Germinal center (tissue), 1 donor: ENCODE measurements at places on chromosomes 5 and 9.

DNA sequence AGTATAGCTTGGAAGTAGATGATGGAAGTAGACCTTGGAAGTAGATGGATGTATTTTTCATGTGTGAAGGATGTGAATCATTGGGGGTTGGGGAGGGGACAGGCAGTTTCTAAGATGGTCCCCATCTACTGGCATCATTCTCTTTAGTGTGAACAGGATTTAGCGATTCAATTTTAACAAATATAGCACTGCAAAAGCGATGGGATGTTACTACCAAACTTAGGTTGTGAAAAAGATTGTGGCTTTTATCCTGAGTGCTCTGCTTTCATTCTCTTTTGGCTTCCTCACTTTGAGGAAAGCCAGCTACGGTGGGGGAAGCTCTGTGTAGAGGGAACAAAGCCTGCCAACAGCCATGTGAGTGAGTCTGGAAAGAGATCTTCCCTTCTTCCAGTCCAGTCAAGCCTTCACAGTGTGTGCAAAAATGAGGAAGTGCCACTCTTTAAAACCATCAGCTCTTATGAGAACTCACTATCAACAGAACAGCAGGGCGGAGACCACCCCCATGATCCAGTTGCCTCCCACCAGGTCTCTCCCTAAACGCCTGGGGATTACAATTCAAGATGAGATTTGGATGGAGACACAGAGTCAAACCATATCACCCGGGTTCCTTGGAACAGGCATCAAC, 441.4 kb downstream of the SH3GL2 start:
- no peak for DNase-seq

GRCh38 chr5:1421521-1422341, 23.5 kb downstream of the SLC6A3 start:
- no peak for DNase-seq

DNA sequence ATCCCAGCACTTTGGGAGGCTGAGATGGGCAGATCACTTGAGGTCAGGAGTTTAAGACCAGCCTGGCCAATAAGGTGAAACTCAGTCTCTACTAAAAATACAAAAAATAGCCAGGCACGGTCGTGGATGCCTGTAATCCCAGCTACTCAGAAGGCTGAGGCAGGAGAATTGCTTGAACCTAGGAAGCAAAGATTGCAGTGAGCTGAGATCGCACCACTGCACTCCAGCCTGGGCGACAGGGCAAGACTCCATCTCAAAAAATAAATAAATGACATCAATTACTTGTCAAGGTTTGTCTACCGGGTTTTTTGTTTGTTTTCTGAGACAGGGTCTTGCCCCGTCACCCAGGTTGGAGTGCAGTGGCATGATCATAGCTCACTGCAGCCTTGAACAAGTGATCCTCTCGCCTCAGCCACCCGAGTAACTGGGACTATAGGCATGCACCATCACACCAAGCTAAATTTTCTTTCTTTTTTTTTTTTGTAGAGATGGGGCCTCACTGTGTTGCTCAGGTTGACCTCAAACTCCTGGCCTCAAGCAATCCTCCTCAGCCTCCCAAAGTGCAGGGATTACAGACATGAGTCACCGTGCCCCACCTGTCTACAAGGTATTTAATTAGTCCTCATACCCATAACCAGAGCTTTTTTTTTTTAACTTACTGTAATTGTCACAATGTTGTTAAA, 64.9 kb downstream of the SUSD1 start:
- no peak for DNase-seq

- DNase-seq = no peak
Observed at GRCh38 chr9:36258996-36259533, 817 bp upstream of the GNE start.

DNA sequence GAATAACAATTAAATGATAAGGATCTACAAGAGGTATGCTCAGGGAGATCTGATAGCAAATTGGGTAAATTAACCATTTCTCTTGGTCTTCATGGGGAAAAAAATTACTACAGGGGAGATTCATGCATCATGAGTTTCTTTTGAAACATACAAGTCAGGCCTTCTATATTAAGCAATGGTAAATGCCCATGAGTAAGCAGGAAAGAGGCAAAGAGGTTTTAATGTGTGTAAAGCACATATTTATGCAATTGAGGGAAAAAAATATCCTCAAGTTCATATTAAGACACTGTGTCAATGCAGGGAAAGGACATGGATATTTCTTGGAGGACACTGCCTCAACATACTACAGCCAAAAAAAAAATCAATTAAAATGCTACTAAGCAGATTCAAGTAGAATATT, 73.4 kb upstream of the NR4A3 start:
- DNase-seq = no peak

GRCh38 chr5:15897656-15898055, 281.9 kb downstream of the MARCHF11 start:
- DNase-seq = no peak

DNA sequence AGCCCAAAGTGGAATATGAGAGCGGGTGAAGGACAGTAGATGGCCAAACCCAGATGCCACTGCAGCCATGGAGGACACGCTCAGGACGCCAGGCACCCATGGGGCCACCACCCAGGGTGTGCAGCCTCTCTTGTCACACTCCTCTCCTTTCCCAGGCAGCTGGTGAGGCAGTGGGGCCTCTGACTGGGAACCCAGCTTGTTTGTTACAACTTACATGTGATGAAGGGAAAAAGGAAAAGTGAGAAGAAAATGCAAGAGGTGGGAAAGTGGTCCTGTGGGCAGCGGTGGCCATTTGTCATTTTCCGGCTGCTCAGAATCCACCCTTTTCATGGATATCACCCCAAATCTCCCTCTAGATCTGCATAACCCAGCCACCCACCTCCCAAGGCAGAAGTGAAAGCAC, 62.7 kb upstream of the UNC5A start:
- DNase-seq = no peak

DNA sequence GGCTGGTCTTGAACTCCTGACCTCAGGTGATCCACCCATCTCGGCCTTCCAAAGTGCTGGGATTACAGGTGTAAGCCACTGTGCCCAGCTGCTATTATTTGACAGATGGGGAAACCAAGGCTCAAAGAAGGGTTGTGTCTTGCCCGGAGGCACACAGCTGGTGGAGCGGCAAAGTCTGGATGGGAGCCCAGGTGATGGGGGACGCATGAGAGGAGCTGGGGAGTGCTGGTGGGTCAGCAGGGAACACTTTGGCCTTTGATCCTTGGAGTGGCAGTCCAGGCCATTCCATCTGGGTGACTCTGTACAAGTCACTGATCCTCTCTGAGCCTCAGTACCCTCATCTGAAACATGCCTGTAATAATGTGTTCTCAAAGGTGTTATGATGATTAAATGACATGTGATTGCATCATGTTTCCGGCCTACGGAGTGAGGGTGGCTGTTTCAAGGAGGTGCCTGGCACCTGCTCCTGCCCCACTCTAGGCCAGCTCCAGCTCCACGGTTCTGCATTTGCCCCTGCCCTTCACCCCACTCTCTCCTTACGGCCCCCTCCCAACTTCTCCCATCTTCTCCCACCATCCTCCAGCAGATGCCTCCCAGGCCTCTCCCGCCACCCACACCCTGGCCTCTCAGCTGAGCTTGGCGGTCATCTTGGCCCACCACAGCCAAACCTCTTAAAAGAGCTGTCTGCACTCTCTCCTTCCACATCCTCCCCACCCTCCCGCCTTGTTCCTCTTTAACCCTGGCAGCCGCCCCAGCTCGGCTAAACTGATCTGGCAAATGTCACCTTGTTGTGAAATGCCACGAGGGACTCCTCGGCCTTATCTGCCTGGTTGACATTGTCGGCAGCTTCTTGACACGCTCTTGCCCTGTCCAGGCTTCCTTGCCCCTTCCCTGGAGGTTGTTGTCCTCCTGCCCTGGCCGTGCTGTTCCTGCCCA, 5.5 kb upstream of the DBN1 start:
- no peak for DNase-seq

DNA sequence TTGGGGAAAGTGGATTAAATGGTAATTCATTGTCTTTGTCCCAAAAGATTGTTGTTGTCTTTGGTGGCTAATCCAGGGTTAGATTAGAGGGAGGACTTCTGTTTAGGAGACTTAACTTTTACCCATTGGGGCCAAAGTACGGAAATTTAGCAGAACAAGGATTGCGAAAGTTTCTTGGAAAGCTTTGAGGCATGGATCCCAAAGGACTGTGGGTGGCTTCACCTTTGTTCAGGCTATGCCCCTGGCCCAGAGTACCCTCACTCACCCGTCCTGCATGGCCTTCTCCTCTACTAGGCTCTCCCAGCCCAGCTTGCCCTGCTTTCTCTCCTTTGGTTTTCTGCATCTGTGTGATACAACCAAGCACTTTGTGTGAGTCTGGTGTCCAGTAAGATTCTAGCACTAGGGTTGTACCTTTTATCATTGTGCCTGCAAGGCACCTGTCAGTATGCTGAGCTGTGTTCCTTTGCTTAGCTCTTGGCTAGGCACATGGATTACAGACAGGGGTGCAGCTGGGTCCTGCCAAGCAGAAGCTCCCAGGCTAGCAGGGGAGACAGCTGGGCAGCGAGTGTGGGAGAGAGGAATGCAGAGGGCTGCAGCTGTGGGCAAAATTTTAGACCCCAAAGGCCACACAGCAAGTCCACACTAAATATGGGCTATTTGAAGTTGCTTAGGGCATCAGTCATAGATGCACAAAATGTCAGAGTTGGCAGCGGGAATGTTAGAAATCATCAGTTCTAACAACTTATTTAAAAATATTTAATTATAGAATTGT, 3.2 kb downstream of the PPARGC1B start:
- no peak for DNase-seq

GRCh38 chr5:28743025-28743715, 1704.8 kb upstream of the CDH9 start:
- no peak for DNase-seq

DNA sequence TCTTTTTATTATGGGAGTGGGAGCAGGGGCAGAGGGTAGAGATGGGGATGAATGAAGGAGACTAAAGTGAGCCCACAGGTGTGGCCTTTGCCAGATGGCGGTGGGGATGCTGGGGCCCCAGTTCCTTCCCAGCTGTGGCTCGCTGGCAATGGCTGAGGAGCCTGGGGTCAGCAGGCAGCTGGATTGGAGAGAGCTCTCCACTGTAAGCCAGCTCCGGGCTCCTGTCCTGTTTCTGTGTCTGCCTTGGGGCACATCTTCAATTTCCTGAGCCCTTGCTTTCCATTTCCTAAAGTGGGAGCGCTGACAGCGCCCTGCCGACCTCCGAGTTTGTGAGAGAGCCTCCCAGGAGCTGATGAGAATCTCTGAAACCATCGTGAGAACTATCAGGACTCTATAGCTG, 75.6 kb upstream of the SPRY4 start:
- no peak for DNase-seq

DNA sequence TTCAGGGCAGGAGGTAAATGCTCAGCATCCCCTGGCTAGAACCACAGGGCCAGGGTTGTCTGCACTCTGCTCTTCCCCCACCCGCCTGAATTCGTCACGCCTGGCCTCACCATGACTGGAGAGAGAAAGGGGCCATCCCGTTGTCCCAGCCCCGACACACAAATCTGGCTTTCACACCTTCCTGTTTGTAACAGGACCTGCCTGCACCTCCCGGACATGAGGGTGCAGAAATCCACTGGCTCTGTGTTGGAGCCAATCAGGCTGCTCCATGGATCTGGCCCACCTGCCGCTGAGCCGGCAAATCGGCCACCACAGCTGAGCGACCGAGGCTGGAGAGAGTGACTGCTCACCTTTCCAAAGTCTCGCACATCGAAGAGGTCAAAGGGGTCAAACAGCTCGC, 53.4 kb downstream of the VAV2 start:
- DNase-seq = no peak

- DNase-seq = no peak
Observed at GRCh38 chr5:9562141-9562540, 16.3 kb upstream of the SEMA5A start.

DNA sequence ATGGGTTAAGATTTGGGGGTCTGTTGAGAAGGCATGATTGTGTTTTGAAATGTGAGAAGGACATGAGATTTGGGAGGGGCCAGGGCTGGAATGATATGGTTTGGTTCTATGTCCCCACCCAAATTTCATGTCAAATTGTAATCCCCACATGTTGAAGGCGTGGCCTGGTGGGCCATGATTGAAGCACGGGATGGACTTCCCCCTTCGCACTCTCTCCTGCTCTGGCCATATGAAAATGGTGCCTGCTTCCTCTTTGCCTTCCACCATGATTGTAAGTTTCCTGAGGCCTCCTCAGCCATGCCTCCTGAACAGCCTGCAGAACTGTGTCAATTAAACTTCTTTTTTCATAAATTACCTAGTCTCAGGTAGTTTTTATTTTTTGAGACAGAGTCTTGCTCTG, 14.7 kb upstream of the NOTCH1 start:
- DNase-seq = no peak

GRCh38 chr9:114991861-114992260, 61.5 kb upstream of the TNFSF8 start:
- no peak for DNase-seq

GRCh38 chr5:2427983-2428382, 323.5 kb downstream of the IRX2 start:
- DNase-seq = no peak

DNA sequence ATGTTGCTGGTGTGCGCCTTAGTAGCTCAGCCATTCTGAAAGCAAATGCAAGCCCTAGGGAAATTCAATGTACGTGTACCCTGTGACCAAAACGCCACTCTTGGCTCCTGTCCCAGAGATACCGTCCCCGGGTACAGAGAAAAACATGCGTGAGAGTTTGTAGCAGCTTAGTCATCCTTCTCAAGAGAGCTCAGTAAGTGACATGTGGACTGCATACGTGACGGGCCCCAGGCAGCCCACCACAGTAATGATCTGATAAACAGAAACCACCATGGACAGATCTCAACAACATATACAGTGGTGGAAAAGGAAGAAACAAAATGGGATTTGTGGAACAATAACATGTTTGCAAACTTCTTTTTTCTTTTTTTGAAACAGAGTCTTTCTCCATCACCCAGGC, 45.1 kb downstream of the S1PR3 start:
- DNase-seq = no peak

GRCh38 chr5:179154346-179154990, 94.3 kb downstream of the ZNF354C start:
- no peak for DNase-seq

- no peak for DNase-seq
Observed at GRCh38 chr5:16489322-16489791, 23.8 kb upstream of the ZNF622 start.

GRCh38 chr9:1096155-1096964, 46.2 kb downstream of the DMRT2 start:
- DNase-seq = no peak

- no peak for DNase-seq
Observed at GRCh38 chr5:72541501-72542225, 34.5 kb upstream of the ZNF366 start.

GRCh38 chr5:68067291-68067690, 148.3 kb upstream of the PIK3R1 start:
- DNase-seq = no peak

- DNase-seq = no peak
Observed at GRCh38 chr5:149931992-149932436, 12.6 kb downstream of the PDE6A start.

- no peak for DNase-seq
Observed at GRCh38 chr5:172093965-172094364, 87.5 kb upstream of the FBXW11 start.

- DNase-seq = no peak
Observed at GRCh38 chr5:71693828-71694427, 25.1 kb upstream of the CARTPT start.

- peak; percentile 87 for DNase-seq
Observed at GRCh38 chr5:178120607-178121357, 7.5 kb downstream of the N4BP3 start.
